ENCODE measurements at places on chromosomes 7 and 10.
A peak's percentile ranks its signal among the peaks of the same experiment; 100 is the strongest.

- no peak for DNase-seq
Observed at GRCh38 chr7:14233868-14234369, 244.5 kb upstream of the ETV1 start.

- peak; percentile 55 for DNase-seq
Observed at GRCh38 chr10:102230264-102230860, 4.3 kb downstream of the ELOVL3 start.

- DNase-seq, result no peak
Observed at GRCh38 chr7:99987846-99988245, 12.0 kb upstream of the AZGP1 start.

GRCh38 chr7:144483189-144483588, 79.7 kb upstream of the NOBOX start:
- no peak for DNase-seq

DNA sequence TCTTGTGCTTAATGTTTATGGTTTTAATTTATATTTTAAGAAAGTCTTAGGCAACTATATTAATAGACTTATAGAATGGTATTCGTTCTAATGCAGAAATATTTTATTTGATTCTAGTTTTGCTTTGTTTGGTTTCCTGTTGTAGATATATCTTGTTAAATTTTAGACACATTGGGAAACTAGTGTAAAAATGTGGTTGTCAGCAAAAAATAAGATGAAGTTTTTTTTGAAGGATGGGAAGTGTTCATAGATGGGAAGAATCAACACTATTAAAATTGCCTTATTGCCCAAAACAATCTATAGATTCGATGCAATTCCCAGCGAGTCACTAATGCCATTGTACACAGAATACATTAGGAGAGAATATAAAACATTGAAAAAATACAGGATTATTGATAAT, 278.9 kb downstream of the ZWINT start:
- no peak for DNase-seq

GRCh38 chr7:113774182-113774807, 144.5 kb downstream of the PPP1R3A start:
- DNase-seq, result peak; percentile 30

GRCh38 chr10:17655567-17656146, 11.7 kb downstream of the STAM start:
- DNase-seq, result no peak

- DNase-seq, result no peak
Observed at GRCh38 chr7:44471436-44471835, 19.0 kb downstream of the NUDCD3 start.

- no peak for DNase-seq
Observed at GRCh38 chr7:105218939-105219770, 169.6 kb downstream of the SRPK2 start.

- DNase-seq, result no peak
Observed at GRCh38 chr10:52082307-52082706, 231.8 kb upstream of the DKK1 start.

DNA sequence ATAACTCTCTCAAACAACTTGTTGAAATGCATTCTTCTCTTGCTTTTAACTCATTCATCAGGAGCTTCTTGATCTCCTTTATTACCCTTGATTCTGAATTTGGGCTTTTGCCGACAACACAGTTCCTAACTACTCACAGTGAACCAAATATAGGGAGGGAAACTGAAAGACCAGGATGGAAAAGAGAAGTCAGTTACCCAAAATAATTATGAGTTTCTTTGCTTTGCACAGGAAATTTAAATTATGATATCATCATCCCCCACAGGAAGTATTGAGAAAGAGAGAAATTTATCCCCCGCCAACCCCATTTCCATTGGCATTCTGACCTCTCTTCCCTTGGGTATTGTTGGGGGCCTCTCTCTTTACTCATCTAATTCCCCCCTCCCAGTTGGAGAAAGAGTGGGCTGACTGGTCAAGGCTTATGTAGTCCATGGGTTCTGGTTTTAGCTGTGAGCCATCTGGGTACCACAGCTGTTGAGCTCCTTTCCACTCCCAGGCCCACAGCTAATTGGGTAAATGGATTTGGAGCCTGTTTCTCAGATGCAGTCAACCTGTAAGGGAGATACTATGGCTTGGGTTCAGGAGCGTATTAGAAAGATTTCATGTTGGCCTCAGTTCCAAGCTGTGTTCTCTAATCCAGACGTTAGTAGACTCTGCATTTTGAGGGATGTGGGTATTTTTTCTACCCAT, 109.0 kb downstream of the FZD1 start:
- no peak for DNase-seq

DNA sequence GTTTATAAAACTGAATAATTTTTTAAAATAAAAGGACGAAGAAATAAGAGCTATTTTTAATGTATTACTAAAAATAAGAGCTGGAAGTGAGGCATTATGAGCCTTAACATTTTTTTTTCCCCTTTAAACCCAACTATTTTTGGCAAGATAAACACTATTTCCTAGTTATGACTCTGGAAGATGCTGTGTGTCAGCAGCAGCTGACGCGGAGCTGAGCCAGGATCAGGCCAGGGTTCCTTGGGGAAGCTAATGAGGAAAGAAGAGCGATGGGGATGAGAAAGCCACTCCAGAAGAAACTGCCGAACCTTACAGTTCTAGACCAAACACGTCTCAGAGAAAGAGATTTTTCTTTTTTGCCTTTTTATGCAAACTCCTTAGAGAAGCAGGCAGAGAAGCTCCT, 85.9 kb downstream of the USP6NL start:
- DNase-seq, result no peak

GRCh38 chr7:126668367-126668752, 584.4 kb downstream of the GRM8 start:
- DNase-seq, result no peak

GRCh38 chr10:63480237-63480636, 14.5 kb upstream of the JMJD1C start:
- no peak for DNase-seq

- no peak for DNase-seq
Observed at GRCh38 chr7:2544541-2545188, 10.7 kb downstream of the BRAT1 start.

DNA sequence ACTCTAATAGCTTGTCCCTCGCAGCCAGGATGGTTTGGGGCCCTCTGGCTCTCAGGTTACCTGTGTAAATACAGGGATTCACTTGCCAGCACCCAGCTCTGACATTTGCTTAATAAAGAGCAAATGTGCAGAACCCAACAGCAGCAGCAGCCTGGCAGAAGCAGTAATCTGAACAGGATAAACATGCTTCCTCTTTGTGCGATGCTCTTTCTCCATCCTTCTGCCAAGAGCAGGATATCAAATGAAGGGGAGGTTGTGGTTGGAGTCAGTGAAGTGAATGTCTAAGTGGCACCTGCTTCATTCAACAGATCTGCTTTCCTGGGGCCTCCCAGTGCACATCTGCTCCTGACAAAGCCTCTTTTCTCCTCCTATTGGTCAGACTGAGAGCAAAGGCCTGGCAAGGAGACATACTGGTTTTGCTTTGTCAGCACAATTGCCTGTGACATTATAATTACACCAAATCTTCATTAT, 130.3 kb downstream of the NRF1 start:
- no peak for DNase-seq

GRCh38 chr10:1048349-1048731, 579 bp downstream of the IDI1 start:
- no peak for DNase-seq

DNA sequence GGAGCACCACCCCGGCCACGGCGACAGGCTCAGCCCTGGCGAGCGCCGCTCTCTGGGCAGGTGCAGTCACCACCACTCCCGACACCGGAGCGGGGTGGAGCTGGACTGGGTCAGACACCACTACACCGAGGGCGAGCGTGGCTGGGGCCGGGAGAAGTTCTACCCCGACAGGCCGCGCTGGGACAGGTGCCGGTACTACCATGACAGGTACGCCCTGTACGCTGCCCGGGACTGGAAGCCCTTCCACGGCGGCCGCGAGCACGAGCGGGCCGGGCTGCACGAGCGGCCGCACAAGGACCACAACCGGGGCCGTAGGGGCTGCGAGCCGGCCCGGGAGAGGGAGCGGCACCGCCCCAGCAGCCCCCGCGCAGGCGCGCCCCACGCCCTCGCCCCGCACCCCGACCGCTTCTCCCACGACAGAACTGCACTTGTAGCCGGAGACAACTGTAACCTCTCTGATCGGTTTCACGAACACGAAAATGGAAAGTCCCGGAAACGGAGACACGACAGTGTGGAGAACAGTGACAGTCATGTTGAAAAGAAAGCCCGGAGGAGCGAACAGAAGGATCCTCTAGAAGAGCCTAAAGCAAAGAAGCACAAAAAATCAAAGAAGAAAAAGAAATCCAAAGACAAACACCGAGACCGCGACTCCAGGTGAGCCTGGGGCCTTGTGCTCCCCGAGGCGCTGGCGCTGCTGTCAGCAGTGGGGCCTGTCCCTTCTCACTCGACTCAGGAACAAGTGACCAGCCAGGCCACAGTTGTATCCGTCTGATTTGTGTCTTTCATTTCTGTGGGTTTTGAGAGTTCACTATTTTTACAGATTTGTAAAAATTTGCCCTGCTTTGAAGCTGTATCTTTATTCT, 117.7 kb downstream of the CYTH3 start:
- no peak for DNase-seq

- DNase-seq, result no peak
Observed at GRCh38 chr10:62471711-62472110, 97.5 kb downstream of the ZNF365 start.

DNA sequence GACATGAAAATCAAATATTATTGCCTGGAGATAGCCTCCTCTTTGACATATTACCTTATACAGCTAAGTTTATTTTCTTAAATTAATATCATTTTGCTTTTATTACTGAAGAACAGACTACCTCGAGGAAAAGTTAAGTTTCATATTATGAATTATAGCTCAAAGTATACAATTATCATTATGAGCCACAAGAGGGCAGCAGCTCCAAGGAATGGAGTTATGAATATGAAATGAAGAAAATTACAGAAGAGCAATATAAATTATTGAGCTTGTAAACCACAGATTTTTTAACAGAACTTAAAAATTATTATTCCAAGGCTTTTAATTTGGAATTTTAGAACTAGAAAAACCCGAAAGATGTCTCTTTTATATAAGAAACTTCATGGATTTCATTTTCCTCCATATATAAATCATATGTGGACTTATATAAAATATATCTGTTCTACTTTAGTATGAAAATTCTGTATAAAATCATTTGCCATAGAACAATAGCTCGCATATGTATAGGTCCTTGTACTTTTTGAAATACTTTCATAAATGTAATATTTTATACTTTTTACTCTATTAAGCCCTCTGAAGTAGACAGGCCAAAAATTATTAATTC, 40.1 kb downstream of the IQUB start:
- peak; percentile 24 for DNase-seq

GRCh38 chr7:128240696-128241386, at the start of gene LEP:
LEP (plus strand) TSS chr7:128241278; CDS start chr7:128252019, 10,741 bp downstream.
- DNase-seq, result no peak

GRCh38 chr10:79982362-79982800, 33.5 kb upstream of the SFTPD start:
- no peak for DNase-seq

DNA sequence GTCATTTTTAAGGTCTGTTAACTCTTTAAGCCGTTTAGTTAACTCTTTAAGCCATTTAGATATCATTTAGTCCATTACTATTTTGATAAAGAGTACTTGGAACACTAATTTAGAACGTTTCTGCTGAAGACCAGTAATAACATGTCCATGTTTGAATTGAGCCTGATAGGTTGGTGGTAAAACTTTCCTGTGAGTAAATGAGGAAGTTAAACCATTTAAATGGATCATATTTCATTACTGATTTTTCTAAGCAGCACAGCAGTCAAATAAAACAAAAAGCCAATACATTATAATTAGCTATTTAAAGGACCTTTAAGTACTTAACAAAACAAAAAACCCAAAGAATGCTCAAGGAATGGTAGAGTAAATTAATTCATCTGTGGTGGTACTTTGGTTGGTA, 29.4 kb downstream of the PHTF2 start:
- DNase-seq, result no peak

- no peak for DNase-seq
Observed at GRCh38 chr10:49168171-49168540, 20.0 kb downstream of the TMEM273 start.

DNA sequence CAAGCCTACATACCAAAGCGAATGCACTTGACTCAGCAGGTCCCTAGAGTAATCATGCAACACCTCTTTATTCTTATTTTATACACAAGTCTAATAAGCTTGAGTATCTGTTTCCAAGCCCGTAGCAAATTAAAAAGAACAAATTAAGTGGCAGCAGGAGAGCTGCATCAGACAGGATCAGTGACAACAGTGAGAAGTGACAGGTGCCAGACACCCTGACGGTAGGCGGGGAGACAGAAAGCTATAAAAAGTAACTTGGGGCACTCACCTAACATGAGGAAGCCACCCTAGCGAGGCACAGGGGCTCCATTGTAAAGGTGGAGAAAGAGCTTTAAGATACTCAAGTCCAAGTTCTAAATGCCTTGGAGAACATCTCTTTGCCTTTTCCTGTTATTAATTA, 174.2 kb downstream of the PLXNA4 start:
- DNase-seq, result no peak

- no peak for DNase-seq
Observed at GRCh38 chr10:35712486-35712885, 70.4 kb upstream of the FZD8 start.

DNA sequence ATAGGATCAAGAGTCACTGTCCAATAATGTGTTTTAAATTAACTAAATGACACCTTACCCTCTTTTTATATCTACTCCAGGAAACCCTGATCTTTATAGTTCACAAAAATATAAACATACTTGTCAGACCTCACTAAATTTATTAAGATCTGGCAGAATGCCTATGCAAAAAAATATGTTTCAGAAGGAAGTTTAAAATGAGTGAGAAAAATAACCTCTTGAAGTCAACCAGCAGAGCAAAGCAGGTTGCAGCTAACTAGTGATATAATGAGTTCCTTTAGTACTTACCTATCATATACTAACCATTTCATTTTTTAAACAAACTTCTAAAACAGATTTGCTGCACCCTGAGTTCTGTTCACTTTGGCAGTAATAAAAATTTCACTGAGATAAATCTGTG, 14.0 kb upstream of the HGF start:
- no peak for DNase-seq

DNA sequence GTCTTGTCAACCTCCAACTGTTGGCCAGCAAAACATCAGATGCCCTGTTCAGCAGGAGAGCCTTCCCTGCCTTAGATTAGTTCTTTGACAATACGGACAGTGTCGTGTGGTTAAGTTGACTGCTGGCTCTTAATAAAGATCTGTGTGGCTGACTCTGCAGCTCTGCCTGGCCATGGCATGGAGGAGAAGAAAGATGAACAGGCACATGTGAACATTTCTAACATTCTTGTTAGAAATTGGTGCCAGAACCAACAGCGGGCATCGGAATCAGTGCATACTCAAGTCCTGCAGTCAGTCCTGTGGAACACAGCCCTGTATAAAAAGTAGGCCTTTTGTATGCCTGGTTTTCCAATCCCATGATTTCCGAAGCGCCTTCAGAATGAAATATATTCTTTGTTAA, 455.6 kb downstream of the POM121L12 start:
- no peak for DNase-seq

Data from fibroblast of the conjunctiva (primary cell).